ENCODE measurements at places on chromosomes 12 and 14.

DNA sequence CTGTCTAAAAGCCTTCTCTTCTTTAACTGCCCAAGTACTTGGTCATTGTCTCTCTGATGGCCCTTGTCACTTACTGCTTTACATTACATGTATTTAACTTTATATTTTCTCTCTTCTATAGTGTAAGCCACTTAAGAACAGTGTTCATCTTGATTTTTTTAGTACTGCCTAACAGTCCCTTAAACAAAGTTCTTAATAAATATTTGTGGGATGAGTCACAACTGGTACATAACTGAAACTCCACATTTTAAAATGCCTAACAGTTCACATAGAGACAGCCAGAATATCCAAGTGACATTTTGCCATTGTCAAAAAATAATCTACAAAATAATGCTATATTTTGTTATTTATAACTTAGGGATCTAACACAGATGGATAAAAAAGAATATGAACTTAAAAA, 146.6 kb downstream of the STXBP6 start:
- DNase-seq = no peak

DNA sequence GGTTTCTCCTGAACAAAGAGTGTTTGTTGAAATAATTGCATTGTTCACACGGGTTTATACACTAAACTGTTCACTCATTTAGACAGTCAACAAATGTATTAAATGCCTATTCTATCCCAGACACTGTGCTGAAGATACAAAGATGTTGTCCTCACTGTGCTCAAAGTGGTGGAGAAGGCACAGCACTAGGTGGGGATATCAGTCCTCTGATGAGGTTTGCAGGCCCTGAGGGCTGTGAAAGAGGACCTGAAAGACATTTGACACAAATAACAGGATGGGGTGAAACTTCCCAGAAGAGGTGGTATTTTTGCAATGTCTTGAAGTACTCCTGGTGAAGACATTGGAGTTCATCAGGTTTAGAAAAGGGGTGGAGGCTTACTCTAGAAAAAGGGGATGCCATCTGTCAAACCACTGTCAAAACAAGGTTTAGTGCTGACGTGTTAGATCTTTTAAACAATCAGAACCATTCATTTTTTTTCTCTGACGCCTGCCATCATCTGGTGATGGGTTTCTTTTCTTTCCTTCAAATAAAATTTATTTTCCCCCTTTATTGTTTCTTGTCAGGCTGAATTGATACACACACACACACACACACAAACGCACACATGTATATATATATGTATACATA, 69.5 kb downstream of the ACSS3 start:
- no peak for DNase-seq

DNA sequence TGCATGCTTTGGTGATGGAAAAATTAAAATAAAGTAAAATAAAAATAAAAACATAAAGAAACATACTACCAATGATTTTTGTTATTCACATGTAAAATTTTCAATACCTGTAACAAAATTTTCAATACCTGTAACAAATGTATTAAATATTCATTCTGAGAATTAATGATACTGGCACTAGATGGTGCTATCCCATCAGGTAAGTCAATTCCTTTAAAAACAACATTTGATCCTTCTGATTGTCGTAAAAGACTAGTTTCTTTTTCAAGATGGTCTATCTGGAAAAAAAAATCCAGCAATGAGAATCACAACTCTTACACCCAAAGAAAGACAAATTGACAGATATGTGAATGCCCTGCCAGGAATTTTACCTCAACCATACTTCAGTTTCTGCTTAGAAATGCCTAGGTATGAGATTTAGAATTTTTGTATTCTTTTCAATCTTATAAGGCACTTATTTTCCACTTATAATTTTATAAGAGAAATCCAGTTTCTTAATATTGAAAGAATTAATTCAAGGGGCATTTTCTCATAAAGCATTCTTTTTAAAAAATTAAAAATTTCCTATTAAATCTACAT, 30.7 kb downstream of the CEP290 start:
- no peak for DNase-seq

DNA sequence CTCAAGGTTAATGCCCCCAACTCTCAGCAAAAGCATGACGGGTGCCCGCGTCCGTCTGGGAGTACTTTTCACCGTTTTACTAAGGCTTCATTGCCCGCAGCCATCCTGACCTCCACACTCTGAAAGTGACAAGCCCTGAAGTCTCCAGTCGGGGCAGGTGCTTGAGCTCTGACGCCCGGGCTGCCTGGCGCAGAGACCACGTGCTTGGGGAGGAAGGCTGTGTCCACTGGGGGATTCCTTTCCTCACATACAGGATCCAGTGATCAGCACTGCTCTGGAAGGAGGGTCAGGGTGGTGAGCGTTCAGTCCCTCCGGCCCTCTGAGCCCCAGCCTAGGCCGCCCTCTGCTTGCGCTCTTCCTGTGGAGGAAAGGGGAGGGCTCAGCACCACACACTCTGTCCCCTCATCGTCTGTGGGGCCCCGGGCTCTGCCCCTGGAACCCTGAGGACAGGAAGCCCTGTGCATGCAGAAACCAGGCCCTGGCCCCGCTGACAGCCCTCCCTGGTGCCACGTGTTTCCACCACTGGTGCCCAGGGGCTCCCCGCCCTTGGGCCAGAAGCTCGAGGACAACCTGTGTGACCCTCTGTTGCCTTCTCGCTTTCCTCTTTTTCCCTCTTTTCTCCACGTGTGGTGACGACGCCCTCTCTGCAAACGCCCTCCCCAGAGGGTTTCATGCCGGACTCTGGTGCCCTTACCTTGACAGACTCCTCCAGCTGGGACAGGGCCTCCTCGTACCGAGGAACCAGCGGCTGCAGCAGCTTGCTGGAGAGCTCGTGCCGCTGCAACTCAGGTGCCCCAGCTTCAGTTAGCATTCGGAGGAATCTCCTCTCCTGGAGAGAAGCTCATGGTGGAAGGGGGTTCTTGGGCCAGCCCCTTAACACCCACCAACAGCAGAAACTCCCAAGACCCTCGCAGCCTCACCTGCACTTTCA, 4.9 kb downstream of the DDX51 start:
- DNase-seq = no peak

- DNase-seq = no peak
These were observed 11.6 kb downstream of the SLC7A7 start for GRCh38 chr14:22803687-22803974.

DNA sequence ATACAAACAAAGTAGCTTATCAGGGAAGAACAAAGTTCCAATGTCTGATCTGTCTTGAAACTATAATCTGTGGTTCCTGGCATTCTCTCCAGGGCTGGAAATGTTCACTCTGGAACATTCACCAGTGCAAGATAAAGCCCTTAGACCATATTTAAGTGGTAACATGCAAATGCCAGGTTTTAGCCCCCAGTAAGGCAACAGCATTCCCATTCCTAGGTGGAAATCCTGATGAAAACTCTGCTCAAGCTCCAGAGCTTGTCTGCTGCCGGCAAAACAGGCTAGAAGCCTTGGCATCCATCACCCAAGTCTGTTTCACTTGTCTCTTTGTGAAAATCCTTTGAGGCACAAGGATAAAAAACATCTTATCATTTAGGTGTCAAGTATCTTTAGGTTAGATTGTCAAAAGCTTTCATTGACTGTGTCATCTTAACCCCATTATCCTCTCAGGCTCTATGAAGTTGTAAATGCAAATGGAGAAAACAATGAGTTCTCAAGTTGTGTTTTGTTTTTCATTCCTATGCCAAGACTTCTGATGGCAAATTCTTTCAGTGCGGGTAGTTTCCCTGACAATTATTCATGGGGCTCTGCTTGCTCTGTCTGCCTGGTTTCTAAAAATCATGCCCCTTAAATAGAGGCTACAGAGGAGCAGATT, 344.7 kb downstream of the NELL2 start:
- DNase-seq = no peak

Measured in CD4-positive, alpha-beta T cell treated with Interferon alpha-2 for 1 hour (primary cell).